ENCODE measurements at places on chromosomes 2 and 18.
A peak's percentile ranks its signal among the peaks of the same experiment; 100 is the strongest.

DNA sequence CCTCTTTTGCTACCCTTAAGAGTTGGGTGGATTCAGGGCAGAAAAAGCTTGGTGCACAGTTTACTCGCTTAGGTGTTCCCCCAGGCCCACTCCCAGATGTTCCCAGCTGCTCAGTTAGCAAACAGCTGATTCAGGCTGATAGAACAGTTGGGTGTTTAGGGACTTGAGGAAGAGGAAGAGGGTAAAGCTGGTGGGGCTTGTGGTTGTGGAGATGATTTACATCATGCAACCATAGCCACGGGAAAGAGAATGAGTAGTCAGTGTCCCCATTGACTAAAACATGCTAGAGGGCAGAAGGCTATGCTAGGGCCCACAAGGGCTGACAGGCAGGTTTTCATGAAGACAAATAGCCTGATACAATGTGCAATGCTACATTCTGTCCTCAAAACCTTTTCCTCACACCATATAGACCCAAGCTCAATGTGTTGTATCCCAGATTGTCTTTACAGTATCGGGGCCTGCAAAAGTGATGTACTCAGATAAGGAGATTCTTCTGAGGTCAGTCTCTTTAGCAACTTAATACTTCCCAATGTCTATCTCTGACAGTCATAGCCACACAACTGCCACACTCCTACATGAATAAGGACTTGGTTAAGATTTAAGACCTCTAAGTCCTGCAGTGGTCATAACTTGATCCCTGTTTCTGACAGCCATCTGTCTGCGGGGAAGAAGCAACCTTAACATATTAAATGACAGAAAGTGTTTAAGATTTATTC is 15.6 kb downstream of the COLEC12 start:
- ATAC-seq: no peak

GRCh38 chr18:24535527-24536295 is 75.3 kb downstream of the HRH4 start:
- no peak for ATAC-seq

DNA sequence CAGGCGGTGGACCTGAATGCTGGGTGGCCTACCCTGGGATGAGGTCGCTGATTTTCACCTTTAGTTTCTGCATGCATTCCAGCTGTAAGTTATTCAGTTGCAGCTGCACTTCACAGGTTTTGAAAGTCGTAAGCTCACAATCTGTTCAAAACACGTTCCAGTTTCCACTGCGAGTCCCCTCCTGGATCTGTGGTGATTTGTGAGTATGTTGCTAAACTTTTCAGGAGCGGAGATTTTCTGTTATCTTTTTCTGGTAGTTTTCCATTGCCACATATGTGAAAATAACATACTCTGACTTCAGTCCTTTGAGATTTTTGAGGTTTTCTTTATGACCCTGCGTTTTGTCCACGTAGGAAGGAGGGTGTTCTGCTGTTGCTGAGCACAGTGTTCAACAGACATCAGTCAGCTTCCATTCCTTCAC is 102.1 kb downstream of the SNTG2 start:
- no peak for ATAC-seq

GRCh38 chr2:4499316-4500030 is 796.1 kb downstream of the DCDC2C start:
- no peak for ATAC-seq

GRCh38 chr2:106863387-106863786 is 22.6 kb downstream of the ST6GAL2 start:
- peak; percentile 66 for ATAC-seq

DNA sequence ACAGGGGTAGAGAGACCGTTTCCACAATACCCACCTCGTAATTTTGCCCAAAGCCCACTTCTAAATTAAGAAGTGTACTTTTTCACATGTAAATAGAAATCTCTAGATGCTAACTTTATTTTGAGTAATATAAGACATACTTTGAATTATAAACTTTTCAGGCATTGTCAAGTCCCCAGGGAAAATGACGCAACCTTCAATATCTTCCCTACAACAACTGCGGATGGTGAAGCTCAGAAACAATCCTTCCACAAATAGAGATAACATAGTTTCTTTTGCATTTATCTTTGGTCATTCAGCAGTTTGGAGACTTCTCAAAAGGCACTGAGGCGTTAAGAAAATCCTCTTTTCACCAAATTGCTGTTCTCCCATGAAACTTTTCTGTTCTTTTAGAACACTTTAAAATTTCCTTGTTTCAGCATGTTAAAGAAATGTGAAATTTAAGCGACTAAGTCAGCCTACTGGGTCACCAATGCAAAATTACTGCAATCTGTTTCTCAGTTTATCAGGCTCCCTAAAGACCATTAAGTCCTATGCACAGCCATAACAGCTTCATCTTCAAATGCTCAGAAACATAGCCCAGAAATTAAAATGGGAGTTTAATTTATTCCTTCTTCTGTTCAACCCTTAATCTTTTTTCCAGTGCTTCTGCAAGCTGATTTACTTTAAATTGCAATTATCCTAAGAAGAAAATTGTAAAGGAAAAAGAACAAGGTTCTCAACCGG is 118.3 kb upstream of the DNAJC10 start:
- no peak for ATAC-seq

DNA sequence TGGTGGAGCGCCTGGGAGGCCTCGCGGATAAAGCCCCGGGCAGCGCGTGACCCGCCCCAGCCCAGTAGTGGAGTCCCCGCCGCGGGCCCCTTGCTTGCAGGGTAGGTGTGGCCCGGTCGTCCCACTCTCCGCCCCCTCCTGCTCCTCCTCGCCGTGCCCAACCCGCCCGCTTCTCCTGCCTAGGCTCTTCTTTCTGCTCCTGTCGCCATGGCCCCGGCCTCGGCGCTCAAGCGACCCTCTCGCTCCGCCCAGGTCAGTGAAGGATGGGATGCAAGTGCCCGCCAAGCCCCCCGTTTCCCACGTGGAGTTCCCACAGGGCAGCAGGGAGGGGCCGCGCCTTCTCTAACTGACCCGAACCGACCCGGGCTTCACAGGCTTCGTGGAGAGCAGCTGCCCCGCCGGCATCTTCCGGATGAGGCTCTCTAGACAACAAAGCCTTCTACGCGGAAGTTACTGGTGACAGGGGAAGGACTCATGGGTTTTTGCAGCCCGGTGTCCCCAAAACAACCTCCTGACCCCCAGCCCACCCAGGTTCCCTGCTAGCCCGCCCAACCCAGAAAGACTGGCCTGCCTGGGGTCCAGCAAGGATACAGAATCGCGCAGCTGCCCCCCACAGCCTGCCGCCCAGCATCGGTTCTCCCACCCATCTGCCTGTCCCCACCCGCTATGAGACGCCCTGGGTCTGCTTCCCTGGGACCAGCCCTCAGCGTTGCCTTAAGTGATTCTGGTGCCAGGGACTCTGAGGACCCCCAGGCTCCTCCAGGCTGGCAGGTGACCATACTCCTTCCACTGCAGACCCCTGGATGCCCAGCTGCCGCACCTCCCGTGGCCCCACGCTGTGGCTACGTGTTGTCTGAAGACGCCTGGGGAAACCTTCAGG is 32.8 kb downstream of the TTC32 start:
- no peak for ATAC-seq

GRCh38 chr2:219769090-219769910 is 141.9 kb downstream of the SLC4A3 start:
- ATAC-seq: 0 out of 3 replicates have a peak, but pooled peaks have one; percentile 34

- ATAC-seq: no peak
These were observed 50.0 kb downstream of the ESCO1 start for GRCh38 chr18:21550510-21550970.

DNA sequence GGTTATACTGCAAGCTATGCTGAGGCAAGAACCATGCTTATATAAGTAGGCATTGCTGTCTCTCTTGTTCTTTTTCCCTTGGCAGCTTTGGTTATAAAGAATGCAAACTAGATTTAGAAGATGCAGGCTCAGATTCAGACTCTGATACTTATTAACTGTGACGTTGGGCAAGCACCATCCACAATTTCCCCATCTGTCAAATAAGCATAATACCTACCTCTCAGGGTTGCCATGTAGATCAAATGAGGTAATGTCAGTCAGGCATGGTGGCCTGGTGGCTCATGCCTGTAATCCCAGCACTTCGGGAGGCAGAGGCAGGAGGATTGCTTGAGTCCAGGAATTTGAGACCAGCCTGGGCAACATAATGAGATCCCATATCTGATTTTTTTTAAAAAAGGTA is 21.7 kb downstream of the ITGAV start:
- ATAC-seq: no peak

- ATAC-seq: no peak
These were observed 117.5 kb upstream of the ZNF521 start for GRCh38 chr18:25469489-25469888.

DNA sequence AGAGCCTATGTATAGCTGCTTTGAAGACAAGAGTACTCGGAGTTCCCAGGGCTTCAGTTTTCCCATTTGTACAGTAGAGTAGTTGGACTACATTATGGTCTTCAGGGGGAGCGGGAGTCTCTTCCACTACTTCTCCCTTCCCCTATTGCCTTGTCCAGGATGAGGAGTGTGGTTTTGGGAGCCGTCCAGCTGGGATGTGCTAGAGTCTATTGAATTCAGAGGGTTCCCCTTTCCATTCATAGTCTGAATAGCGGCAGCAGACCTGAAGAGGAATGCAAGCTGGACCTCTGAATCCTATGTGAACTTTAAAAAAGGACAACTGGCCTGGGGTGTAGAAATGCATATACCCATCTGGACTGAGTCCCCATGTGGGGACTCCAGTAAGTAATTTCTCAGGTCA is 43.5 kb upstream of the EPG5 start:
- no peak for ATAC-seq

DNA sequence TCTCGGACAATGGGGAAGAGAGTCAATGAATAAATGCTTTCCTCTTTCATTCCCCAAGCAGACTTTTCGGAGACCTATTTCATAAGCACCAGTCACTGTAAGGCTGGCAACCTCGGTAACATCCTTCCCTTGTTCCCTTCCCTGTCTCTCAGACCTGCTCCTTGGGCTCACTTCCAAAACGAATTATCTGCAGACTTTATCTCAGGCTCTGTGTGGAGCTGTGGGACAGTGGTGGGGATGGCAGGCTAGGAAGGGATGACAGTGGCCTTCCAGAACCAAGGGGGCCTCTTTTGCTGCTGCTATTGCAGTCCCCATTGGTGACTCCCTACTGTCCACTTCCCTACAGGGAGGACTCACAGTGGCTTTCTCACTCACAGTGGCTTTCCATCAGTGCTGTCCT is 185.6 kb upstream of the MEX3C start:
- no peak for ATAC-seq

- no peak for ATAC-seq
These were observed 11.1 kb downstream of the CNDP2 start for GRCh38 chr18:74507097-74507881.

DNA sequence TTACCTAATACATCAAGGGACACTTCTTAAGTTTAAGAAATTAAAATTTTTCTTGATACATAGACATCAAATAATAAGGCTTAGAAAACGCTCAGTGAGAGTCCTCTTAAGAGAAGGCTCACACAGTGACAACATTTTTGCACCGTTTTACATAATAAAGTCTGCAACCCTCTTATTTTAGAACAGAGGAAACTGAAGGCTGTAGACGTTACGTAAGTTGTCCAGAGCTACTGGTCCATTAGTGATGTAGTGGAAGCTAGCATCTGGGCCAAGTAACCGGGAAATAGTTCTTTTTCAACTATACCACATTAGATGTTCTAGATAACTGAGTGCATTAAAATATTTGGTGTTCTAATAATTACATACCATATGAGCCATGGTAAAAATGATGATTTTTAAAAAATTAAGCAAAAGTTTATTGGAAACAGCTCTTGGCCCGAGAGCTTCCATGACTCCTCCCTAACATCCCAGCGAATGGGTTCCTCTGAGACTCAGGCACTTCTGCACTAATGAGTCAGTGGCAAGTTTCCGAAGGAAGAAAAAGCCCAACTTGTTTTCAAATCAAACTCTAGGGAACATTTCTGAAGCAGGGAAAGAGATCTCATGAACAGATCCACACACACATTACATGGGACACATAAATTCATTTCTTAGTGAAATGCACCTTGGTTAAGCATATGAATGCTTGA is 232.6 kb upstream of the PXDN start:
- ATAC-seq: no peak

- ATAC-seq: no peak
These were observed 4.0 kb upstream of the HOXD4 start for GRCh38 chr2:176147210-176147799.

Data from SK-N-SH treated with all-trans-retinoic acid at 6 μM for 48 hours (cell line).